ENCODE measurements at places on chromosomes 4 and X. TPM values are rescaled to one million over a fixed set of nuclear protein-coding genes. Genes with fewer than 3 reads are reported as not detected.

Gene SSX1
- not detected for total RNA-seq

Gene CSAG3
- total RNA-seq: not detected

Gene DCHS2
- not detected for total RNA-seq

Gene HSD17B13
- total RNA-seq: 0.25 TPM

Gene WWC2
- not detected for total RNA-seq

Gene RTL9
- total RNA-seq: not detected
